Kasumi-1 (cell line): ENCODE measurements at places on chromosomes 4 and X.

GRCh38 chr4:173556398-173557131 lies 26.5 kb upstream of the HAND2 start:
- no peak for DNase-seq

- DNase-seq = peak; percentile 70
These were observed at the start of gene PCYT1B for GRCh38 chrX:24647257-24648058. PCYT1B (minus strand) TSS chrX:24647347; CDS start chrX:24647105, 242 bp downstream.

GRCh38 chrX:132990835-132991234 lies 32.4 kb upstream of the HS6ST2 start:
- no peak for DNase-seq

GRCh38 chrX:41043674-41044345 lies 41.4 kb upstream of the USP9X start:
- no peak for DNase-seq

DNA sequence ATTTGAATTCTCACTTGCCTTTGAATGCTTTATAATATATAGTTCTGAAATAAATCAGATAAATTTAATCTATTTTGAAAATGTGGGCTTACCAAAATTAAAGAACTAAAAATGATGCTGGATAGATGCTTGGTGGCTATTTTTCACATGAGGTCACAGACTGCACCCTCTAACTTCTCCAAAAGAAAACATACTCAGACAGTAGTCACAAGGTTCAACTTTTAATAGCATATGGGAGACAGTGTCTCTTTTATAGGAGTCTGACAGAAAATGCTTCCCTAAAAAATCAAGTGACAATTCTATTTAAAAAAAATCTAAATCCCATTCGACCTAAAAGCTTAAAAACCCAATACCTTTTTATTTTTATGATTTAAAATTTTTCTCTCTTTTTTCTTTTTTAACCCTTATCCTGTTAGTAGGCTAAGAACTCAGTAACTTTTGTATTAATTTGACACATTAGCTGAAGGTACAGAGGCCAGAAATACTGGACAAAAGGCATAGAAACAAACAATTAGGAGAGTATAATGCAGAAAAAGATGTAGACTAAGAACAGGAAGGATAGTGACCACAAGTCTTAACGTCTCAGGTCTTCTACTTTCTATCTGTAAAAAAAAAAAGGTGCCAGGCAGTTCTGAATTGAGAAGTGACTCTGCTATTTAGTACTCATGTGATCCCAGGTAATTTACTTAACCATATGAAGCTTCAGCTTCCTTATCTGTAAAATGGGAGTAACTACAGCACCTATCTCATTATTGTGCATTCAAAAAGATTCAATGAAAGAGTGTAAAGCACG lies 7.6 kb downstream of the TIGD4 start:
- peak; percentile 25 for DNase-seq

DNA sequence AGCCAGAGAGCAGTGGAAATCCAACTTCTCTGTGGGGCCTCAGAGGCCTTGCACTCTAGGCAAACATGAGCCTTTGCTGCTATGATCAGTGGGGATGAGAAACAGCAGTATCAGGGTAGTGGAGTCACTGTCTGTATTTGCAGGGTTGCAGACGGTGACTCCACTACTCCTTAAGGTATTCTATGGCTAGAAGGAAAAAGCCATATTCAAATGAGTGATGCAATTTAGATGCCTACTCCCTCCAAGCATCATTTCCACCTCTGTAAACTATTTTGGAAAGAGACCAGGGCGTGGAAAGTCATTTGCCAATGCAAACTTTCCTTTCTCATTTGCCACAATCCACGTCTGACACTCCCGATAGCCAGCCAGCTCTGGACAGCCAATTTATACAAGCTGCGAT lies 35.6 kb upstream of the FAM9B start:
- DNase-seq = no peak

- DNase-seq = no peak
These were observed 25.3 kb downstream of the APBB2 start for GRCh38 chr4:41189076-41189475.

DNA sequence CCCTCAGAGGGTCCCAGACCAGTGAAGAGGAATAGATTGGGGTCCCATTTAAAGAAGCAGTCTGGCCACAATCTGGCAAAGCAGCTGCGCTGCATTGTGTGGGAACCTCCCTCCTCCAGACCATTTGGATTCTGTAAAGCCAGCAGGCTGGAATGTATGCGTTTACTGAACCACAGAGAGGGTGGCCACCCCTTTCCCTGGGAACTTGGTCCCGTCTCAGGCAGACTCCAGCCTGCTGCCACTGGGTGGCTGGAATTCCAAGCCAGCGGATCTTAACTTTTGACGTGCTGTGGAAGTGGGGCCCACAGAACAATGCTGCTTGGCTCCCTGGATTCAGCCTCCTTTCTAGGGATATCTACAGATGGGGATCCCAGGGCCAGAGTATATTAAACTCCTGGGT lies 307.2 kb downstream of the DACH2 start:
- no peak for DNase-seq

DNA sequence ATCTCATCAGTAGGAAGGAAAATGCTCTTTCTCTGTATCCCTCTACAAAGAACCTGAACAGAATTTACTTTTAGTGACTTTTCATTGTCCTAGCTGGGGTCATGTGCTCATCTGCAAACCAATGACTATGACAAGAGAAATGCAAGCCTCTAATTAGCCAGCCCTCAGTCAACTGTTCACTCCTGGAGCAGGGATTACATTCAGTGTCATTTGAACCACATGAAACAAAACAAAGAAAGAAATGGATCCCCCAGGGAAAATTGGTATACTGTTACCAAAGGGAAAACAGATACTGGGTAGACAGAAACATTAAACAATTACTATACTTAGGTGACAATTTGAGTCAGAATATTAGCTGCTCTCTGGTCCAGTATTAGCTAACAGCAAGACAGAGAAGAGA lies 173.6 kb downstream of the RCHY1 start:
- no peak for DNase-seq

- peak; percentile 64 for DNase-seq
These were observed 601.3 kb downstream of the SPRY1 start for GRCh38 chr4:123997776-123998449.

- DNase-seq = no peak
These were observed 41.2 kb upstream of the PDHA2 start for GRCh38 chr4:95798727-95799126.

GRCh38 chrX:104187931-104188330 lies 21.7 kb downstream of the FAM199X start:
- no peak for DNase-seq

DNA sequence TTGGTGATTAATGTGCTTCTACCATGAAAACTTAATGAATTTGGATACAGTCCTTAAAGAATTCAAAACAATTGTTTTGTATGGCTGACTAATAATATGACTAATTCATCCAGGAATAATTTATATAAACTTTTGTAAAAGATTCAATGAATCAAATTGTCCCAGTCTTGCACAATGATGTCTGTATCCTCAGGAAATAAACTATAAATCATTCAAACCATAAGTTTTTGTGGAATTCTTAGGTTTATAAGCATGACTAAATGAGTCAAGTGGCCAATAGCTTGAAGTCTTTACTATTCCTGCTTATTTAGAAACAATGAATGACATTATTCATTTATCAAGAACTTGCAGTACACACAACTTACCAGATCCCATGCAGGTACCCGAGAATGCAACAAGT lies 935.0 kb upstream of the INTU start:
- no peak for DNase-seq

DNA sequence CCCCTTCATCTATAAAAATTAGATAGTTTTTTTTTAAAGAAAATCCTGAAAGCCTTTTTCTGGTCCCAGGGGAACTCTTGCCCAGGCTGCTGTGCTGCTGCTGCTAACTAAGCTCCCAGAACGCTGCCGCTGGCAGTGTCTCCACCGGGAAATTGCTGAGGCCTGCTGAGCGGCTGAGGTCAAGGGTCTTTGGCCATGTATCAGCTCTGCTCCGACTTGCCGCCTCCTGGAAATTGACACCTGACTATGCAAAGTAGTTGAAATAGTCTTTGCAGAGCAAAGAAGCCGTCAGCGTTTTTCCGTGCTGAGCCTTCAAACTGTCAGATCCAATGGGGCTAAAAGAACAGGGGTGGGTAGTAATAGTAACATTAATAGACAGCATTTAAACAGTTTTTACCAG lies 839 bp downstream of the QDPR start:
- peak; percentile 33 for DNase-seq

DNA sequence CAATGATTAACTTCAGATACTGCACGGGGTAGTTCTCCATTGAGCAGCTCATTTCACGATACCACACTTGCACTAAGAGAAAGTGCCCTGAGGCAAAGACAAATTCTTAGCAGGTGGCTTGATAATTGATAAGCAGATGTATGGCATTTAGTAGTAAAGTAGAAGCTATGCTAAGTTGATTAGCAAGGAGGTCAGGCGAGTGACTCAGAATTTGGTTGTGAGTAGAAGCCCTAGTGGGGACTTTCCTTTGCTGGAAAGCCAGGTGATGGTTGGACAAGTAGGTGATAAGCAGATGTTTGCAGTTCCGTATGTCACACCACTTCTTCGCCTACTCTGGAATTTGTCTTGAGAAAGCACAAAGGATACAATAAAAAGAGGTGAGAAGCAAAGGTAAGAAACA lies 58.7 kb downstream of the TLL1 start:
- DNase-seq = no peak

GRCh38 chr4:138460477-138461414 lies 218.6 kb upstream of the SLC7A11 start:
- DNase-seq = no peak

DNA sequence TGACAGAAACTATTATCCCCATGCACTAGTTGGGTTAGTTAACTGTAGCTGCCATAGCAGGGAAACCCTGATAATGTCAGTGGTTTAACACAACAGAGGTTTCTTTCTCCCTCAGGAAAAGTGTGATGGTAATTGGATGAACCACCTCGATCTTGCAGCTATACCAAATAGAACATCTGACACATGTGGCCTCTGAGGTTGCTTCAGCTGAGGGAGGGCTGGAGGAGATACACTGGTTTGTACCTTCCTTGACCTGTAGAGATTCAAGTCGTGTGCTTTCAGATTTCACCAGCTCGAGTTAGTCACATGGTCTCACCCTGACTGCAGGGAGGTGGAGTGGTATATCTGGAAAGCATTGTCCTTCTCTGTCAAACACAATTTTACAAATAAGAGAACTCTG lies 147.2 kb upstream of the SFRP2 start:
- no peak for DNase-seq

- DNase-seq = no peak
These were observed 11.3 kb downstream of the FRG2 start for GRCh38 chr4:190015538-190016368.

GRCh38 chr4:85952972-85953650 lies 406.7 kb downstream of the MAPK10 start:
- DNase-seq = no peak

GRCh38 chrX:27998666-27999065 lies 17.4 kb upstream of the DCAF8L1 start:
- no peak for DNase-seq

DNA sequence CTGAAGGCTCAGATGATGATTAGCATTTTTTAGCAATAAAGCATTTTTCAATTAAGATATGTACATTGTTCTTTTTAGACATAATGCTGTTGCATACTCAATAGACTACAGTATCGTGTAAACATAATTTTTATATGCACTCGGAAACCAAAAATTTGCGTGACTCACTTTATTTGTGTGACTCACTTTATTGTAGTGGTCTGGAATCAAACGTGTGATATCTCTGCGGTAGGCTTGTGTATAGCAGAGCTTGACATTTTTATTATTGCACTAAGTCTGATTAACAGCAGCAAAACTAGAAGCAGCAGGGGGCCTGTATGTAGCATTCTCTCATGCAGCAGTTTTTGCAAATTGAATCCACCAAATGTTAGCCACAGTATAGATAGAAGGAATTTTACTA lies 119.1 kb upstream of the PRDX4 start:
- no peak for DNase-seq

DNA sequence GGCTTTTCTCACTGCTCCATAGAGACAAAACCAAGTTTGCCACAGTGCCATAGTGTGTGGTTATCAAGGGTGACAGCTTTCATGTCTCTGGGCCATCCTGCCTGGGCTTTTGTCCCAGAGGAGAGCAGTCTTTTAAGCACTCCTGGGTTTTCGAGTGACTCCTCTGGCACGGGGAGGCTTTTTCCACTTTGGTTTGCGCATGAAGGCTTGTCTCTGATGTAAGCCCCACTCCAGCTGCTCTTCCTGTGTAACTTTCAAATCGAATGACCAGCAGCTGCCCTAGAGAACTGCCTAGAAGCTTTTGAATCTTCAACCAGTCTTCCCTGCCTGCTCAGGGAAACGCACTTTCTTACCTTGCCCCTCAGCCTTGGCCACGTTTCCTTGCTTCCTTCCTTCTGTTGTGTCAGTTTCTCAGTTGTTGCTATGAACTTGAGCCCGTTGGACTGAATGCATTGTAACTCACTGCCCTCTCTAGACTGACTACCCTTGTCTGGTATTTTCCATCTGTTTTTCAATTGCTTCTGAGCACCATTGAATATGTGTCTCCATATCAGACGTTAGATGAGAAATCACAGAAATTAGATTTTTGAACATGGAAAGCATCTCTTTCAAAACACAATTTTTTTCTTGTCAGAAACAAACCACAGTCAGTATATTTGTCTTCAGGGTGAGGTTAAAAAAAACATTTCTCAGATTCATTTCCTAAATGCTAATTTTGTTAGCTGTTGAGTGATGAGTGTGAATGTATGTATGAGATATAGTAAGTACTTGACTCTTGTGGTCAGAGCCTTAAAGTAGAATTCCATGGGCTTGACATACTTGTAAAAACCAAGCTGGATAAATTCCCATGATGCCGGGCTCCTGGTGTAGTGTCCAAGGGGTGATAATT lies 45.3 kb downstream of the SLC9A6 start:
- no peak for DNase-seq

- no peak for DNase-seq
These were observed 641.6 kb downstream of the ADGRL3 start for GRCh38 chr4:61841714-61842113.

DNA sequence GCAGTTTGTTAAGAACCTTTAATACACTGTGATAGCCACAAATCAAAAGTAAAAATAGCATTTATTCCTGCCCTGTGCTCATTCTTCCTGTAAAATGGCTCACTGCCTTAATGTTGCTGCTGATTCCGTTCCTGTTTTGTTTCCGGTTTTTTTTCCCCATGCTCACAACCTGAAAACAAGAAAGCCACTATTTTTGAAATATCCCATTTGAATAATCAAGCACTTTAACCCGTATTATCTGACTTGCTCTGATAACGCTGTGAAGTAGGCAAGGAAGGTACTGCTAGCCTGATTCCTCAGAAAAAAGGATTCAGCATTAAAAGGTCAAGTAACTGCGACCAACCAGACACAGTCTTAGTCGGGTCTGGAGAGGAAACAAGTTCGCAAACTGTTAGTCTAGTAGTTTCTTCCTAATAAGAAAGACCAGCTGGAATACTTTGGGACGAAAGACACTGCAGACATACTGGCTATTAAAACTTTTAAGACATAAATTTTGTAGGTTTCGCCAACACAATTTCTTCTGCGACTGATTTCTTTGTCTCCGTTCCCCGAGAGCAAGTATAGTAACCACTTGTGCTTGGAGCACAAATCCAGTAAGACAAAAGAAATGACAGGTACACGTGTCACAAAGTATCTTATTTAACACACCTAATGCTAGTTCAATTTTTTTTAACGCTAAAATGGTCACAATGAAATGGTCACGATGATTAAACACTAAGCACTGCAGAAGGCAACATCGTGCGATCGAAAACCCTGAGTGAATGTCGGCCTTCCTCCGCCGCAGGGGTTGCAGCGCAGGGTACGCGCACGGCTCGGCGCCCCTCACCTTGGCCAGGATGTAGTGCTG lies 802 bp downstream of the COX18 start:
- DNase-seq = peak; percentile 63
